ENCODE measurements at places on chromosomes 7 and 10.

DNA sequence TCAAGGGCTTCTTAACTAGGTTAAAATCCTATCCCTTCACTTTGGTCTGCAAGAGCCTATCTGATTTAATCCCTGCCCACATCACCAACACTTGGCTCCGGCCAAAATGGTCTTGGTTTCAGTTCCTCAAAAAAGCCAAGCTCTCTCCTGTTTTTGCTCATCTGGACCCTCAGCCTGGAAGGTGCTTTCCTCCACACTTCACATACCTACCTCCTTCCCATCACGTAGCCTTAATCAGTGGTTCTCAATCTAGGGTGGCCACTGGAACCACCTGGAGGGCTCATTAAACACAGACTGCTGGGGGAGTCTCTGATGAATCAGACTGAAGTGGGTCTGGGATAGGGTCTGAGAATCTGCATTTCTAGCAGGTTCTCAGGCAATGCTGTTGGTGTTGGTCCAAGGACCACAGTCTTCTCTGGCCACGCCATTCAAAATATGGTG lies 227.0 kb upstream of the AOAH start:
- no peak for DNase-seq

- no peak for DNase-seq
These were observed 227.4 kb downstream of the PRKG1 start for GRCh38 chr10:51301644-51302043.

DNA sequence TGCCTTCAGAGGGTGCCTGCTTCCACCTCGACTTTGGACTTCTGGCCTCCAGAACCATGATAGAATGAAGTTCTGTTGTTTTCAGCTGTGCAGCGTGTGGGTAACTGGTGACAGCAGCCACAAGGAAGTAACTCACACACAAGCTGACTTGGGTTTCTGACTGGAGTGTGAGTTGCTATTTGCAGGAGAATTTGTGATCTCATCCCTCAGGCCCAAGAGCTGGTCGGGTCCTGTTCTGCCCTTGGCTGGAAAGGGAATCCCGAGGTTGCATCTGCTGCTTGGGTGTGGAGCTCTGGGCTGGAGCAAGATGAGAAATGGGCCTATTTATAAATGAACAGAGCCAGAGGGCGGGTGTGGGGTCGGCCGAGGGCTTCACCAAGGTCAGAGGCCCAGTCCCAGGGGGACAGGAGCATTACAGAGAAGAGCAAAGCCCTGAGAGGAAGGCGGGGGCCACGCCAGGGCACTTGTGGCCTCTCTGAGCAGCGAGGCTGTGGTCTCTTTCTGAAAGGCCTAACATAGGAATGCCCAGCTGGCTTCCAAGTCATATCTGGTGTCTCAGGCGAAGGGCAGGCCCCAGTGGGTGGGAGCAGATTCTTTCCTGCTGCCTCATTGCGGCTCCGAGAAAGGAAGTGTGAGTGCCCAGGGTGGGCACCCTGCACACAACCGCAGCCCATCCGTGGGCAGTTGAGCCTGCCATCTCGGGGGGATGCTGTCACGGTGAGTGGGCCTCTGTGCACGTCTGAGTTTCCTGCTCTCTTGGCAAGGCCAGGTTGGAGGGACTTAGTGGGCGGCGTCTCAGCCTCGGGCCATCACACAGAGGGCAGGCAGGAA lies 26.5 kb upstream of the C10orf71 start:
- DNase-seq = no peak

DNA sequence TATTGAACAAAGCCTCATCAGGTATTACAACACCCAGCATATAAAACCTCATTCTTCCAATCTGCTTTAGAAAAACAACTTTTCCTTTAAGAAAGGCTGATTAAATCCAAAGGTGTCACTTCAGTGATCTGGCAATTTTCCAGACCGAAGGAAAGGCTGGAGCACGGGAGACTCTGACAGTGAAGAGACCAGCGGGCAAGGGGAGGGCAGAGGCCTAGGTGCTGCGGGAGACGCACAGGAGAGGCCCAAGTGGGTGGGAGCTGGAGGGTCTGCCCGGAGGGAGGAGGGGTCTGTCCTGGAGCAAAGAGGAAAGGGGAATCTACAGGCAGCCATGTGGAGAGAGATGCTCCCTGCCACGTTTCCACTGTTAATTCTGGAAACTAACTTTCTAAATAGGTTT lies 24.3 kb upstream of the PPP2R2D start:
- DNase-seq = no peak

- no peak for DNase-seq
These were observed 220.6 kb upstream of the RHOBTB1 start for GRCh38 chr10:61164458-61165160.

- DNase-seq = no peak
These were observed 235.5 kb downstream of the SKIDA1 start for GRCh38 chr10:21289961-21290360.

DNA sequence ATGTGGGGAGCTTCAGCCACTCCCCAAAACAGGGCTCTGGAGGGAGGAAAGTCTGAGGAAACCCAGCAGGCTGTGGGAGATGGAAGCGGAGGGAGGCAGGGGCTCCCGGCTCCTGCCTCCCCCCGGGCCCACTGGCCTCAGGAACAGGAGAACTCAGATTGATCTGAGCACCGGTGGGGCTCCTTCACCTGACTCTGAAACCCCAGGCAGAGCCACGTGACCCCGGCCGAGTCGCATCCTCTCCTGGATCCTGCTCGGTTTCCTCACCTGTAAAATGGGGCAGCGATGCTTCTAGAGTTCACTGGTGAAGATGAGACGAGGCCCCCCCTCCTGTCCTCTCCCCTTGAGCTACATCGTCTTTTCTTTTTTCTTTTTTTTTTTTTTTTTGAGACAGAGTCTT lies 33.6 kb downstream of the TCERG1L start:
- no peak for DNase-seq

DNA sequence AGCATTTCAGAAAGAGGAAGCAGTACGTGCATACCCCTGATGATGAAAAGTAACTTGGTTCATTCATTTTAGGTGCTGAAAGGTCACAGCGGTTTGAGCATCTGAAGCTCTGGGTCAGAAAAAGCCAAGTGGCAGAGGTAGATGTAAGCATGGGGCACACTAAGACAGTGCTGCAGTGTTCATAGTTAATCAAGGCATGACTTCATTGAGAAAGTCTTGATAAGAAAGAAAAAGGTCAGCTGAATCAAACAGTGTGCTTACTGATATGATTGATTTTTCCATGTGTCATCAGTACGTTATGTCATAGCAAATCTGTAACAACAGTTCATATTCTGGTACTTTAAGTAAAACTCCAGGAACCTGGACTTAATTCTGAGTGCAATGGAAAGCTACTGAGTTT lies 107.7 kb upstream of the PCLO start:
- no peak for DNase-seq

GRCh38 chr7:105473163-105473562 lies 48.9 kb downstream of the PUS7 start:
- DNase-seq = no peak

DNA sequence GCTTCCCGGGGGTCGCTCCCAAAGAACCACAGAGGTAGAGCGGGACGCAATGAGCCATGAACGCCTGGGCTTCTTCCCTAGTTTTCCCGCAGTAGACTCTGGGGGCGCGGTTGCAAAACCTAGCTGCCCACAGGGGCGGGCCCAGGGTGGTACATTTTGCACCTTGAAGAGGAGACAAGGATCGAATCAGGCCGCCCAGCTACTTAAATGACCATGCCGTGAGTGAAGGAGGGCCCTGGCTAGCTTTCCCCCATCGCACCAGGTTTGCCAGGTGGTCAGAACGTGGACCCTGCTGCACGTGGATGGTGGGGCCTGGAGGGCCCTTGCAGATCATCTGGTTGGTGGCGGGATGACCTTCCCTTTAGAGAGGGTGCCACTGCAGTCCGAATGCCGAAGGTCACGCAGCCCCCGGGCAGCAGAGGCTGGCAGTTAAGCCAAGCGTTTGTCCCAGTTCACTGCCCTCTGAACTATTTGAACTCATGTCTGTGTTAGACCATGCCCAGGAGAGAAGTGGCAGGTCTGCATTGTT lies 604 bp upstream of the SHTN1 start:
- DNase-seq = peak; percentile 13

- DNase-seq = no peak
These were observed 55.3 kb downstream of the CSGALNACT2 start for GRCh38 chr10:43193496-43194080.

GRCh38 chr10:104037261-104037951 lies 48.3 kb downstream of the COL17A1 start:
- DNase-seq = no peak

DNA sequence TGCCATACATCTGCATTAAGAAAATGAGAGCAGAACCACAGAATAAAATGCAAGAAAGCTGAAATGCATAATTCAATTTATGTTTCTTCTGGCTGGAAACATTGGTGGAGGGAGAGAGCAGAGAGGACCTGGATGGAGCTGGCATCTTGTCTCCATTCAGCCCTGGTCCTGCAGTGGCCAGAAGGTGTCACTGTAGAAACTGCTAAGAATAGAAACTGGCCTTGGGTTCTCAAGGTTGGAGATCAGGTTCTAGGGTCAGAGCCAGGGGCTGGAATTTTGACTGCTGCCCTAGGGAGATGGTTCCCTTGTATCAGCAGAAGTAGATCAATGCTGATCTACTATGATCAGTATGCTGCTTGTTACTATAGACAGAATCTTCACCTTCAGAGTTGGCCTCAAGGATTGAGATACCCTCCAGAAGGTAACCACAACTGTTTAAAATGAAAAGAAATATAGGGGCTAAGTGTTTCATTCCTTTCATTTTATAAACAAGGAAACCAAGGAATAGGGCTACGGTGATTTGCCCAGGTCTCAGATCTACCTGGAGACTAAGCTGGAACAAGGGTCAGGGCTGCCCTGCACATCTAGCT lies 13.1 kb downstream of the TAS2R41 start:
- DNase-seq = no peak

DNA sequence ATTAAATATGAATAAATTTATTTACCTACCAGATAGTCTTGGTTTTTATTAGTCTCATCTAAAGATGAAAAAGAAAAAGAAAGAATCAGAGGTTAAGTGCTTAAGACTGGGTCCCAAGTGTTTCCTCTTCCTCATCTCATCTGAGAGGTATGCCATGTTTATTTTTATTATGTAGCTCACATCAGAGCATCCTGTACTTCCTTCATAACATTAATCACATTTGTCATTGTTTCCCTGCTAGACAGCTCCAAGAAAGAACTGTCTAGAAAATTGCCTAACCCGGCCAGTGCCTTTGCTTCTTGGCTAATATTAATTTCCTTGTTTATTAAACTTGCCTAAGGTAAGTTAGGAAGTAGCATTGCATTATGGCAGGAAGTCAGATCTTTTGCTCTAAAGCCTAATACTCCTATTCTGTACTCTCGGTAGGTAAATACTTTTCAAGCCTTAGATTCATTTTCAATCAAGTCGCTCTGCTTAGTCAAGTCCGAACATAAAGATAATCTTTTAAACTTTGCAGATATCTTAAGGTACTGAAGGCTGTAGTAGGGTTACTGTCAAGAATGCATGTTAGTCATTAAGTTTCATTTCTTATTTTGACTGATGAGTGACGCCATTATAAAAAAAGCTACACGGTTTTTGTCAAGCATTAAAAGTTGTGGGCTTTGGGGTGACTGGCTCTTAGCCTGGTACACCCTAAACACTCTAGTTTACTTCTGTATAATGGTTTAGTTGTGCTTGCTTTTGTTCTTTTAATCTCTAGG lies 47.4 kb downstream of the ZMYND11 start:
- DNase-seq = no peak

- no peak for DNase-seq
These were observed 22.6 kb upstream of the PSMG3 start for GRCh38 chr7:1592299-1592871.

GRCh38 chr10:86592413-86592812 lies 61.9 kb upstream of the OPN4 start:
- DNase-seq = no peak

- DNase-seq = no peak
These were observed 606.2 kb downstream of the LRMDA start for GRCh38 chr10:76037531-76038155.

DNA sequence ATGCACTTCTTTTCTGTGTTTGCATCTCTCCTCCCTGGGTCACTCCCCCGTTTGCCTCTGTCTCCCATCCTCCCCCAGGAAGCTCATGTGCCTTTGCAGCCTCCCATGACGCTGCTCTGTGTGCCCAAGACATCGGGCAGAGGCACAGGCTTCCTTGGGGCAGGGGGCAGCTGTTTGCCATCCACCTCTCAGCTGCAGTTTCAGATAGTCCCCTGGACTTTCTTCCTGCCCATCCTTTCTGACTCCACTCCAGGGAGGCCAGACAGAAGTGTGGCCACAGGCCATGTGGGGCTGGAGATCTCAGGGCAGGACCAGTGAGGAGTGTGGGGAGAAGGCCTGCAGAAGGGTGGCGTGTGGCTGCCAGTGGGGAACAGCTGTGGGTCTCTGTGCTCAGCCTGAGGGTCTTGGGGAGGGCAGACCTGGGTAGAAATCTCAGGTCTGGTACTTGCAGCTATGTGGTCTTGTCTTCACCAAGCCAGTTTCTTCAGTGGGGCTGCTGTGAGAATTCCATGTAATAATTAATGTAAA lies 10.6 kb upstream of the SAMD8 start:
- DNase-seq = no peak

- no peak for DNase-seq
These were observed 1.1 kb downstream of the ACTR1A start for GRCh38 chr10:102501201-102502028.

GRCh38 chr10:128024426-128024825 lies 101.8 kb downstream of the MKI67 start:
- no peak for DNase-seq

DNA sequence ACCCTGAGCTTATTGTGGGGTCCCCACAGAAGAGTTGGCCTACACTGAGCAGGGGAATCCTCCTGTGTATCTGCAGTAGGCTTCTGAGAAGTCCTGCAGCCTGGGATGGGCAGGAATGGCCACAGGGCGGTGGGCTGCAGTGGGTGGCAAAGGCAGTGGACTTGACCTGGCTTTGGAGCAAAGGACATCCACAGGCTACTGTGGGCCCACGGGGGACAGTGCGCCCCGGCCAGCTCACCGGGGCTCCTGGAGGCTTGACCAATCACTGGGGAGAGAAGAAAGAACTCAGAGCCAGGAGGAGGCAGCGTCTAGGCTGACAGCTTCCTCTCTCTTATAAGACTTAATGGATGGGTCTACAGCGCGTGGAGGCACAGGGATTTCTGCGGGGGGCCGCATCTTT lies 488.8 kb upstream of the MGMT start:
- no peak for DNase-seq

DNA sequence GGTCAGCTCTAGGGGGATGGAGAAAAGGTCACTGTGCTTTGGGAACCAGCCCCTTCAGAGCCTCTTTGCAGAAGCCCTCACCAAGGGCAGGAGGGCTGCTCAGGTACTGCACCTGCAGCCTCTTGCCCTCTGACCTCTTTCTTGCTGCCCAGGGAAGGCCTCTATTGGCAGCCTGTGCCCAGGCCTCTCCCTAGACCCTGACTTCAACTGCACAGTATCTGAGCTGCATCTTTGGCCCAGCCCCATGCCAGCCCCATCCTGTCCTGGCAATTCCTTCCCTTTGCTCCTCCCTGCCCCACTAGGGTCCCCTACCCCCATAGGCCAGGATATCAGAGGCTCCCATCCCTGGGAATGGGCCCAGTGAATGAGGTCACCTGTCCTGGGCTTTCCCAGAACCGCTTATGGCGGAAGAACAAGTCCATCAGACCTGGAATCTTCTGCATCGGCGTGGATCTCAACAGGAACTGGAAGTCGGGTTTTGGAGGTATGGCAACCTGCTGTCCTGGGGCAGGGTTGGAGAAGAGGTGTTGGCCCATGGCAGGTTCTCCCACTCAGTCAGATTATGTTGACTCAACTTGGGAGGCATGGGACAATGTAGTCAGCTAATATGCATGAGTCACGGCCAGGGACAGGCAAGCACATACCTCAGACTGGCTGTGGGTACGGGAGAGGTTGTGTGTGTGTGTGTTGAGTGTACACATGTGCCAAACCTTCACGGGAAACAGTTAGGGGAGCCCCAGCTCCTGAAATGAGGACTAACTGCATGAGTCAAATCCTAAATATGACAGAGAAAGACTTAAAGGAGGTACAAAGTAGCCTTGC lies 17.1 kb upstream of the CPA1 start:
- no peak for DNase-seq
